Activated T-cell treated with anti-CD3 and anti-CD28 coated beads, Interleukin-2, amount 50 U/mL, for 24 hours (primary cell): ENCODE measurements at places on chromosomes 7 and 10.
A peak's percentile ranks its signal among the peaks of the same experiment; 100 is the strongest.

GRCh38 chr7:155992107-155992506 is 179.8 kb upstream of the SHH start:
- DNase-seq: no peak

GRCh38 chr7:154425271-154425670 is 373.1 kb downstream of the DPP6 start:
- no peak for DNase-seq

- no peak for DNase-seq
Measured at GRCh38 chr7:138962561-138963270, 18.5 kb downstream of the KIAA1549 start.

DNA sequence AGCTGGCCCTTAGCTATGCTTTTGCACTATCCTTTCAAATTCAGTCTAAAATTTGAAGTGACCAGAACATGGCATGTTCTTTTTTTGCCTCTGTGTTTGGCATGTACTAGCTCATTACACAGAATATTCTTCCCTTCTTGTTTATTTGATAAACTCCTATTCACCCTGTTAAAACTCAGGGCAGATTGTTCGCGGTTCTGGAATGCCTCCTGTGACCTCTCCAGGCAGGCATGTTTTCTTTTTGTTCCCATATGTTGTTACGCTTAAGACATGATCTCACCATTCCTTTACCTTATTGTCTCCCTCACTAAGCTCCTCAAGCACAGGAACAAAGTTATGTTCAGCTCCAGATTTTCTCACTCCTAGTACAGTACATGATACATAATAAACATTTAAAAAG is 181.7 kb downstream of the CCSER2 start:
- no peak for DNase-seq

DNA sequence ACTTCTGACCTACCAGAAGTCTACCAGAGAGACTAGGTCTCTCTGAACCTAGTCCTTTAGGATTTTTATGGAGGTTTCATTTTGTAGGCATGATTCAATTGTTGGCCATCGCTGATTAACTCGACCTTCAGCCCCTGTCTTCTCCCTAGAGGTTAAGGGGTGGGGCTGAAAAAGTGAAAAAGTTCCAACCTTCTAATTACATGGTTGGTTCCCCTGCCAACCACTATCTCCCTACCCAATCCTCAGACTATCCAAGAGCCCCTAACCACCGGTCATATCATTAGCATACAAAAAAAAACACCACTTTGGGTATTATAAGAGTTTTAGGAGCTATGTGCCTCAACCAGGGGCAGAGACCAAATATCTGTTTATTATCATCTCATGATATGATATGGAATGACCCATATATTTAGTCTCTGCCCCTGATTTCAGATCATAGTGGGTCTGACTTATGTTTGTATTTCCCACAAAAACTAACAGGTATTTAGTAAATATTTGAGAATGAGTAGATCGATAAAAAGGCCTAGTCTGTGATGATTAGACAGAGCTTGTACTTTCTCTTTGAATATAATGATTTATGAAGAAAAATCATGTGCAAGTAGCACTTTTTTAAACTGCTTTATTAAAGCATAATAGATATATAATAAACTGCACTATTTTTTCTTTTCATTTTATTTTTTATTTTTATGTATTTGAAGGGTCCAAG is 35.8 kb downstream of the DNAJC9 start:
- DNase-seq: no peak

- no peak for DNase-seq
Measured at GRCh38 chr7:151754142-151754590, 122.7 kb downstream of the PRKAG2 start.

- no peak for DNase-seq
Measured at GRCh38 chr10:72077275-72077990, 10.9 kb downstream of the SPOCK2 start.

DNA sequence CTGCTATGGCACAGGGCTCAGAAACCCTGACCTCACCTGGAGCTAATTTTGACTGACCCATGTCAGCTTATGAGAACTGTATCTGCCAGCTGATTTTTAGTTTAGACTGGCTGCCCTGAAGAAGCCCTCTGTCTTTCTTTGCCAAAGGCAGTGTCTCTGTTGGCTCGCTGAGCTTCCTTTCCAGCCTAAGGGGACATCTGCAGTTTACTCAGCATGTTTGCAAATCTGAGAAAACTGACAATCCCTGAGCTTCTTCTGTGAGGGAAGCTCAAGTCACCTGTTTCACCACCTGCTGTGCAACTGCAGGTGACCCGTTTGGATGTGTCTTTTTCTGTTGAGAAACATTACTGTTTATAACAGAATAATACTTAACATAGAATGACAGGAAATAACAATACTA is 46.0 kb downstream of the PRKAR2B start:
- no peak for DNase-seq

GRCh38 chr7:104089612-104090011 is 100.2 kb upstream of the RELN start:
- no peak for DNase-seq

- no peak for DNase-seq
Measured at GRCh38 chr7:18330548-18330947, 165.0 kb upstream of the HDAC9 start.

- DNase-seq: no peak
Measured at GRCh38 chr7:120805636-120806388, 52.1 kb downstream of the TSPAN12 start.

GRCh38 chr7:130951303-130951975 is 217.4 kb upstream of the KLF14 start:
- DNase-seq: no peak

DNA sequence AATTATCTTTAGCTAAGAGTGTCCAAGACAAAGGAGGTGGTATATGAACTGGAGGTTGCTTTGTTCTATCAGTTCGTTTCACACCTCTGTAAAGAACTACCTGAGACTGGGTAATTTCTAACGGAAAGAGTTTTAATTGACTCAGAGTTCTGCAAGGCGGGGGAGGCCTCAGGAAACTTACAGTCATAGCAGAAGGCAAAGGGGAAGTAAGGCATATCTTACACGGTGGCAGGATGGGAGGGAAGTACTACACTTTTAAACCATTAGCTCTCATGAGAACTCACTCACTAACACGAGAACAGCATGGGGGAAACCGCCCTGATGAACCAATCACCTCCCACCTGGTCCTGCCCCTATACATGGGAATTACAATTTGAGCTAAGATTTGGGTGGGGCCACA is 1202.3 kb upstream of the LRRTM3 start:
- no peak for DNase-seq

- no peak for DNase-seq
Measured at GRCh38 chr10:62803724-62804355, 680 bp upstream of the ADO start.

- DNase-seq: no peak
Measured at GRCh38 chr7:42198974-42199668, 37.9 kb downstream of the GLI3 start.

DNA sequence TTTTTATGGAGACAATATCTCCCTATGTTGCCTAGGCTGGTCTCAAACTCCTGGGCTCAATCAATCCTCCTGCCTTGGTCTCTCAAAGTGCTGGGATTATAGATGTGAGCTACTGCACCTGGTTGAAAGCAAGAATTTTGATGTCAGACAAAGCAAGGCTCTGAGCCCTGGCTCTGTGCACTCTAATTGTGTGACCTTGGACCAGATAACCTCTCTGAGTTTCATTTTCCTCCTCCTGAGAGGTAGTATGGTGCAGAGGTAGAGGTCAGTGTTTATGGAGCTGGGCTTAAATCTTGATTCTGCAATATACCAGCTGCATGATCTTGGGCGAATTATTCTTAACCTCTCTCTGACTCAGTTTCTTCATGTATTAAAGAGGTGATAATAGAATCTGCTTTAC is 31.4 kb upstream of the SLC26A3 start:
- DNase-seq: no peak

GRCh38 chr7:101133621-101134398 is 6.9 kb downstream of the SERPINE1 start:
- DNase-seq: no peak

- no peak for DNase-seq
Measured at GRCh38 chr7:14438366-14438765, 448.9 kb upstream of the ETV1 start.

GRCh38 chr10:115059301-115059898 is 33.8 kb upstream of the ATRNL1 start:
- DNase-seq: no peak

- no peak for DNase-seq
Measured at GRCh38 chr7:139393621-139394211, 34.0 kb downstream of the LUC7L2 start.

- no peak for DNase-seq
Measured at GRCh38 chr7:149296368-149296767, 34.4 kb downstream of the ZNF783 start.

DNA sequence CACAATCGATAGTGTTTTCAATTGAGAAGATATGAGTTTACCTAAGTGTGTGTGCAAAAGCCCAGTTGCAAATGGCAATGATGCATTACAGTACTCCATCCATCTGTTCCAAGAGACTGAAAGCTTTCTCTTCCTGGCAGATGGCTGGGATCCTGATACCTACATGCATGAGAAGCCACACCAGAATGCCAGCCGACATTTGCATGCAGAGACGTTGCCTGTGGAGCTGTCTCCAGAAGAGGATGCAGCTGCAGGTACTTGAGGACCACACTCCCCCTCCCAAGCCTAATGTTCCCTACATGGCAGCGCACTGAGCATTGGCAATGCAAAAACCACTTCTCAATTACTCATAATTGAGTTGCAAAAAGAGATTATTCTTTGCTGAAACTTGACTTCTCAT is 332.1 kb downstream of the WDR11 start:
- no peak for DNase-seq

DNA sequence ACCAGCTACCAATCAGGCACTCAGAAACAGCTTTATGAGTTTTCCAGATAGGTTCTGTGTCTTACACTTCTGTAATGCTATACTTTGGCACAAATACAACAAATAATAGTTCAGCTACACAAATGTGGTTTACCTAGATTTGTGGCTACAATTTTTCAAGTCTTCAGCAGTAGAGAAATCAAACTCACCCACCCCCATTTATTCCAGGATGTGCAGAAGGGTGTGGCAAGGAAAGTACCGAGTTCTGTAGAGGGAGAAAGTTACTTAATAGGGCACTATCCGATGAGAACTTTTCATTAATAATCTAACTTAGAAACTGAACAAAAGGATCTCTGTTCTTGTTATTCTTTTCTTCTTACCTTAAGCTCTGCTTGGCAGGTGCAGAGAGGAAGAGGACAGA is 30.3 kb upstream of the ATP6V0A4 start:
- DNase-seq: no peak

DNA sequence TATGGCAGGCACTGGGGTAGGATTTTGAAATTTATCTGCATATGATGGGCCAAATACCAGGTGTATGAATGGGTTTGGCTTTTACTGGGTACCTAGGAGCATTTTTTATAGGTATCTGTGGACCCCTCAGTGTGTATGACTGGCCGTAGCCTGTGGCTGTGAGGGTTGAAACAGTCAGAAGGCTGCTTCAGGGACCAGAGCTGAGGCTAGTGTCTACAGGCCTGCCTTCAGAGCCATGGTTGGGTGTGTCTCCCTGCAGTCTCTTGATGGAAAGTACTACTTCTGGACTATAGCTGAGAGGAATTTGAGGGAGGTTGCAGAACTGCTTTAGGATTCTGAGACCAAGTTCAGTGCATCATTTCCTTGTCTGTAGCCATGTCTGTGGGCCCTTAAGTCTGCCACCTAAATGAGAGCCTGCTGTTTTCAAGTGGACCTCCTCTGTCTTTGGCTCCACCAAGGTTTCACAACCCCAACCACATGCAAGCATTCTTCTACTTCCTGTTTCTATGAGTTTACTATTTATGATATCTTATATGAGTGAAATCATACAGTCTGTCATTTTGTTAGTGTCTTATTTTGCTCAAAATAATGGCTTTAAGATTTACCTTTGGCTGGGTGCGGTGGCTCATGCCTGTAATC is 19.9 kb upstream of the ZNF138 start:
- DNase-seq: no peak

- no peak for DNase-seq
Measured at GRCh38 chr10:84706875-84707274, 378.5 kb downstream of the CCSER2 start.

DNA sequence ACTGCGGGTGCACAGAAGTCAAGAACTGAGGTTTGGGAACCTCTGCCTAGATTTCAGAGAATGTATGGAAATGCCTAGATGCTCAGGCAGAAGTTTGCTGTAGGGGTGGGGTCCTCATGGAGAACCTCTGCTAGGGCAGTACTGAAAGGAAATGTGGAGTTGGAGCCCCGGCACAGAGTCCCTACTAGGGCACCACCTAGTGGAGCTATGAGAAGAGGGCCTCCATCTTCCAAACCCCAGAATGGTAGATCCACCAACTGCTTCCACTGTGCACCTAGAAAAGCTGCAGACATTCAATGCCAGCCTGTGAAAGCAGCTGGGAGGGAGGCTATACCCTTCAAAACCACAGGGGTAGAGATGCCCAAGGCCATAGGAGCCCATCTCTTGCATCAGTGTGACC is 1336.0 kb upstream of the CELF2 start:
- DNase-seq: no peak

DNA sequence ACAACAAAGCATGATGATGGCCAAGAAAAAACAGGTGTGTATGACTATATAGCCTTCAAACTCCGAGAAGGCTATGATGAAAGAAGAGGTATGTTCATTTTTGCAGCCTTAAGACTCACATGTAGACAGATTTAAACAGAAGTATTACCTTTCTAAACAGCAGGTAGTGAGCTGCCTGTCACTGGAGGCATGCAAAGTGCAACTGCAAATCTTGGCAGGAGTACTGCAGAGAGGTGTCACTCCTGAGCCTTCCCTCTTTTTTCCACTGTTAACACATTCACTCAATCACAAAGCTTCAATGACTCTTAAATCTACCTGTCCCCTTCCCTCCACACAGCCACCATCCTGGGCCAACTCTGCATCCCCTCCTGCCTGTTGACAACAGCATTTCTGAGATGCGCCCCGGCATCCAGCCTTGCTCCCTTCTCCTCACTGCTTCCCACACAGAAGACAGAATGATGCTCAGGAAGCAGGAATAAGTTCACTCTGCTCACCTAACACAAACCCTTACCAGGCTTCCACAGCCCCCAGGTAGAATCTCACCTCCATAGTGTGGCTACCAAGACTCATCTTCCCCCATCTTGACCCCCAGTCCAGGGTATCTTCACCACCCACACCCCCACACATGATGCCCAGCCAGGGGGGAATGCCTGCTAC is 161.9 kb upstream of the ZMIZ1 start:
- no peak for DNase-seq

DNA sequence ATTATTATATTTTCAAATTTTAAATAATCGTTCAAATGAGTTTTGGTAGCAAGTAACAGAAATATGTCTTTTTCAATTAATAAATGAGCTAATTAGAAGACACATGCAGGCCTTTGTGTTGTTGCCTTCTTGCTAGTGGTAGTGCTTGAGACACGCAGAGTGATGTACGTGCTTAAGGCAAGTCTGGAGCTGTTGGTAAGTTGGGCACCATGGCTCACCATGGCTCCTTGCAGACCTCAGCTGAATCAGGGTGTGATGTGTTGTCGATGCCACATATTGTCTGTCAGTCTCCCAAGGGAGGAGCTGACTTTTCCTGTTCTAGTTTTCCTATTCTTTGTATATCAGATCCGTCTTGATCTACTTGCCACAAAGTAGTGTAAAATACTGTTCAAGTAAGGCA is 8.3 kb downstream of the CDK14 start:
- DNase-seq: no peak

GRCh38 chr7:137531671-137532070 is 188.1 kb upstream of the PTN start:
- DNase-seq: no peak

GRCh38 chr7:34823650-34824258 is 165.7 kb downstream of the NPSR1 start:
- DNase-seq: peak; percentile 53

GRCh38 chr10:96271016-96271815 is at the start of gene BLNK:
BLNK (minus strand) TSS chr10:96271569; CDS start chr10:96271398, 171 bp downstream.
- no peak for DNase-seq

GRCh38 chr10:121812031-121812430 is 115.8 kb downstream of the ATE1 start:
- DNase-seq: no peak
